ENCODE measurements at places on chromosomes 3 and 15. TPM values are rescaled to one million over a fixed set of nuclear protein-coding genes. Genes with fewer than 3 reads are reported as not detected.

Gene ITIH1
- not detected for total RNA-seq

Gene TRAT1
- not detected for total RNA-seq

Gene VILL
- total RNA-seq, result 0.17 TPM

Gene ZMAT3
- 7.4 TPM for total RNA-seq

Gene C3orf22
- not detected for total RNA-seq

Gene USP4
- 12.6 TPM for total RNA-seq

Gene LYZL4
- not detected for total RNA-seq

Gene TNIK
- 3.0 TPM for total RNA-seq

Gene VIPR1
- total RNA-seq, result 0.63 TPM

Gene ABI3BP
- total RNA-seq, result 1.1 TPM

Gene C2CD4A
- 0.05 TPM for total RNA-seq

Gene TIPIN
- 22.4 TPM for total RNA-seq

Gene CPN2
- total RNA-seq, result not detected

Gene CIP2A
- 22.4 TPM for total RNA-seq

Gene THRB
- total RNA-seq, result 1.2 TPM

Gene KLHL6
- total RNA-seq, result not detected

Gene EPHA6
- not detected for total RNA-seq

Measured in A549 treated with CORT108297 at 1 μM for 4 hours (cell line).